Stimulated activated CD8-positive, alpha-beta memory T cell treated with anti-CD3 and anti-CD28 coated beads, Interleukin-7, amount 100 ng/mL, for 4 hours (primary cell): ENCODE measurements at places on chromosomes 11 and 22.

DNA sequence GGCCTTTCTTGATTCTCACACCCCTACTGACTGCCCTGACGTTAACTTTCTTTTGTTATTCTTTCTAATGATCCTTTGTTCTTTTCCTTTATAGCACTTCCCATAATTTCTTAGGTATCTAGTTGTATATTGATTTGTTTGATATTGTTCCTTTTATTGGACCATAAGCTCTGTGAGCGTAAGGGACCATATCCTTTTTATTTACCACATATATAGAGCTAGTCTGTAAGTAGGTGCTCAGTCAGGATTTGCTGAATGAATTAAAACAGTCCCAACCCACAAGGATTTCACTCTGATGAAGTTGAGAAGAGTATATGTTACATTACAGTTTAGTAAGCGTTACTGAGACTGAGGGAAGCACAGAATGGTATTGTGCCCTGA, 68.8 kb downstream of the EMSY start:
- no peak for DNase-seq

DNA sequence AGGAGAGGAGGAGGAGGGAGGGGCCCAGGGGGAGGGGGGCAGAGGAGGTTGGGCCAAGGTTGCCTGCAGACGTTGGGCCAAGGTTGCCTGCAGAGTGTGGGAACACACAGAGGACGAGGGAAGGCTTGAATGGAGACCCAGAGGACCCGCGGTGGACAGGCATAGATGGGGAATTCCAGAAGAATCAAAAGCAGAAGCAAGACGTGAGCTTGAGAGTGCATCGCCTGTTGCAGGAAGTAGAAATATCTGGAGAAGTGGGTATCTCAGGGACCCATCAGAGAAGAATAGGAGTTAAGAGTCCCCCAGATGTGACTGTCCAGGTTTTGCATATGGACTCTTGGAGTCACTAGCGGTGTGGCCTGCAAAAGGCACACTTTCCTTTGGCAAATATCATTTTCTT, 670.2 kb downstream of the TBC1D22A start:
- DNase-seq: no peak

- no peak for DNase-seq
These were observed 224.0 kb upstream of the NARS2 start for GRCh38 chr11:78798663-78799062.

- DNase-seq: no peak
These were observed 5.4 kb downstream of the MYO18B start for GRCh38 chr22:25747245-25747944.

GRCh38 chr11:73372375-73372993, 3.7 kb upstream of the RELT start:
- DNase-seq: no peak

DNA sequence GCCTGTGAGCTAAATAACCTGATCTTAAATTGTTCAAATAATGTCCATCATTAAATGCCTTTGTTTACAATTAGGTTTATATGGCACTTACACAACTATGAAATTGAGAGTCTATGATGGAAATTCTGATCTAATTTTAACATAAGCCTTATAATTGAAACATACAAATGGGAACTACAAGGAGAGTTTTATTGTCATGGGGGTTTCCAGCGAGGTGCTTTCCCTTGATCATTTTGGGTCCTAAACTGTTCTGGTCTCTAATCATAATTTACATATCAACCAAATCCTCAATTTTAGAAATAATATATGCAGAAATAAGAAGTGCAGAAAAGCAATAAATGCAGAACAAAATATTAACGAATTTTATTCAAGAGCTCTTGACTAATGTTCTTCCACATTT, 44.9 kb downstream of the RRAS2 start:
- no peak for DNase-seq

GRCh38 chr22:28920757-28921584, 37.6 kb downstream of the ZNRF3 start:
- no peak for DNase-seq

DNA sequence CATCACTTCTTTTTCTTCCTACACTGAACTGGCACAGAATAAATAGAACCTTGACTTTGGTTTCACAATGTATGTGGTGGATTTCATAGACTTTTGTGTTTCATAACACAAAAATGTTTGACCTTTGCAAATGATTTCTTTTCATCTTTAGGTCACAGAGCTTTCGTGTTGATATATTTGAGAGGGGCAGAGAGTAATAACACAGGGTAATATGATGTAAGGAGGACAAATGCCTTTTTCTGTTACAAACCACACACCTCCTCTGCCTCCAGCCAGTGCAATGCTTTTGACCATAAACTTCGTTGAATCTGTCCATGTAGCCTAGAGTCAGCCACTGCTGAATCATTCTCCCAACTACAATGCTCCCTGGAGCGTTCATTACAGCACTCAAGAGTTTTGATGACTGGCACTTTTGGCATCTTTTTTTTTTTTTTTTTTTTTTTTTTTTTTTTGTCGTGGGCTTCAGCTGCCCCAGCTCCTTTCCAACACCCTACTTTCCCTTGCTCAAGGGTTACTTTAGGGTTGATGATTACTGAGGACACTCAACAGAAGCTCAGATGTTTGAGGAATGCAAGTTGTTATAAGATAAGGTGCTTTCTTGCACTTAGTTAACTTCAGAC, 11.4 kb upstream of the CAT start:
- no peak for DNase-seq

DNA sequence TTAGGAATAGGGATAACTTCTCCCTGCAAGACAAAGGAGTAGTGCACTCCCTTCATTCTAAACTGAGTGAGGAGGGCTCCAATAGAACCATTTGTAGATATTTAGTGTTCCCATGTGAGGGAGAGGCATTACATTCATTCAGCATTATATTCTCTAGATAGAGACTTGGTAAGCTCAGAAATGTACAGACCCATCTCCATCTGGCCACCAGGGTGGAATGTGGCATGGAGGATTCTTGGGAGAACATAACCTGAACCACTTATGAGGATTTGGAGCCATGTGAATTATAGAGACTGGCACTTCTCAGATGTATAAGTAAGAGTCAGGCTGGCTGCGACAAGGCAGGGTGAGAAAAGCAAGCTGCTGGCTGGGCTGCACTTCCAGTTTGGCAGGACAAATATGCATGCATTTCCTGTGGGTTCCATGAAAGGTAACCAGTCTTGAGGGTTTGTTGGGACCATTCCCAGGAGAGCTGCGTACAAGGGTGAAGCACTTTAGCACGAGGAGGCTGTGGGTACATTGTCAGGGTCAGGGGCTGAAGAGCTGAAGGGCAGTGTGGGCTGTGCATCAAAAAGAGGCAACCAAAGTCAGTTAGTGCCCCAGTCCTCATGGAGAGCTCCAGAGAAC, 9.2 kb downstream of the RRP8 start:
- no peak for DNase-seq

DNA sequence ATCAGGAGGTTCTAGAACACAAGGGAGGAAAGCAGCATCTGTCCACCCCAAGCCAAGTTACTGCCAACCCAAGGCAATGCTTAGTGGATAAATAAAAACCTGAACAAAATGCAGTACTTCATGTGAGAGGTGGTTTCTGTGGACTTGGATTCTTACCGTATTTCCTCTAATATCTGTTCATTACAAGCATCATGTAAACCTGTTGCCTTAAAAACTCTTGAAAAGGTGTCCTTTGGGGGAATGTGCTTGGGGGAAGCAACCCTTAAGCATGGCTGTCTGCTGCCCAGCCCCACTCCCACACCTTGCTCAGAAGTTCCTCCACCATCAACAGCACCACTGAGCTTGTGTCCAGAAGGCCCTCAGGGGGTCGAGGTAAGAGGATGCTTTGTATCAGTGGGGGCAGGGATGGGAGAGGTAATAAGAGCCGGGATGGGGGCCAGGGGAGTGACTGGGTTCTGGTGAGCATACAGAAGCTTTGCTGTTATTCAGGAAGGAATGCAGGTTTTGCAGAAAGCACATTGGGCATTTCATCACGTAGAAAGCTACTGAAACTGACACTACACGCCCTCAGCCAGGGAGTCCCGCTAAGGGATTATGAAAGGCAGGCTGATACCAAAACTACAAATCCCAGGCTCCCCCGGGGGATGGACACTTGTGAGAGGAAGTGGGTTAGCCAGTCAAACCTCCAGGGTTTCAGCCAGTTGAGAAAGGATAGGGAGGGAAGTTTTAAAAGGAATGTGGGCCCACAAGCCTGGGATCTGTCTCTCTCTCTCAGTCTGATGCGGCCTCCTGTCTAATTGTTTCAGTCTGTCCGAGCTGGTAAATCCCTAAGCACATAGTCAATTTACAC, 52.0 kb downstream of the KCNJ1 start:
- DNase-seq: no peak

- DNase-seq: no peak
These were observed 60.2 kb upstream of the LYVE1 start for GRCh38 chr11:10628508-10629236.

DNA sequence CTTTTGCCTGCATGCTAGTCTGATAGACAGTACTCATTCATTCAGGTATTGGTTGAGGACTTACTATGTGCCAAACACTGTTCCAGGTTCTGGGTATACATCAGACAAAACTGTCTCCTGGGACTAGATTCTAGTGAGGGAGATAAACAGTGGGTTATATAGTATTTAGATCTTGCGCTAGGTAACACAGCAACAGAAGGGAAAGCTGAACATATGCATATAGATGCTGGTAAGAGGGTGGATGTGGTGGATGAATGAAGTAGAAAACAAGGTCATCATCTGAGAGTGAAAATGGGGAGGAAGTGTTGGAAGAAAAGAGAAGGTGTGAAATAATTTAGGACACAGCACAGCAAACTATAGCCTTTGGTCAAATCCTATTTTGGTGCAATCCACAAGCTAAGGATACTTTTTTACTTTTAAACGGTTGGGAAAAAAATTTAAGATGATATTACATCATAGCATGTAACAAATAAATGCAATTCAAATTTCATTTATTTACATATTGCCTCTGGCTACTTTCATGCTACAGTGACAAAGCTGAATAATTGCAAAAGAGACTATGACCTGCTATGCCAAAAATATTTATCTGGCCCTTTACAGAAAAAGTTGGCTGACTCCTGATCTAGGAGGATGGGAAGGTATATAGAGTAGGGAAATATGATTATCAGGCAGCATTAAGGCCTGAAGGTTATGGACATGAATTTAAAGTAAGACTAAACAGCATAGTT, 7.1 kb upstream of the TMEM9B start:
- DNase-seq: no peak

DNA sequence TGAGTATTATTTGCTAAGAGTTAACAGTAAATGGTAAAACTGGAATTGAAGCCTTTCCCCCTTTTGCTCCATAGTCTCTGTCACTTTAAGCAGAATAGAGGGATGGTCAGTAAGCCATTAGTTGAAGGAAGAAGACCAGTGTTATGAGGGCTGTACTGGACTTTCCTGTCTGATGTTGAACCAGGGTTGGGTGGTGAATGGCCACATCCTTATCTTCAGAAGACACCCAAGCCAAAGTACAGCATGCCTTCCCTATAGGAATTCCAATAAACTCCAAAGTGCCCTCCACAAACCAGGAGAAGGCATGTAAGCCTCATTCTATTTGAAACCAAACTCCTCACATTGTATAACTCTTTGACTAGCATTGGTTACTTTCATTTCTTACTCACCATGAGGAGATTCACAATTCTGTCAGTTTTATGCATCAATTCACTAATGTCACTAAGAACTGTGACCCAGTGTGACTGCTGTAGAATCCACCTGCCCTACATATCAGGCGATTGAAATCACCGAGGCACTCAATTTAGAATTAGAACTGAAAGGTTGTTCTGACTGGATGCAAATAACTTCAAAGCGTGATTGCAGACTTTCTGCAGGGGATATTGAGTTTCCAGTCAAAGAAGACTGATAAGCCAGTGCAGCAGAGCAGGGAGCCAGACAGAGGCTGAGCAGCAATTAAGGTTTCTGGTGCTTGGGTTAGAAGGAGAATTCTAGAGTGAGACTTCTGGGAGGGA, 107.1 kb upstream of the DDI1 start:
- DNase-seq: no peak

GRCh38 chr22:40396882-40397281, 26.5 kb downstream of the SGSM3 start:
- no peak for DNase-seq

GRCh38 chr11:75311858-75312288, 39.6 kb downstream of the ARRB1 start:
- DNase-seq: no peak

GRCh38 chr11:82858556-82859091, 41.6 kb downstream of the PRCP start:
- no peak for DNase-seq

GRCh38 chr22:39898997-39899396, 1.9 kb upstream of the GRAP2 start:
- no peak for DNase-seq

- no peak for DNase-seq
These were observed 1179.0 kb downstream of the LRRC4C start for GRCh38 chr11:40280159-40281051.

- DNase-seq: no peak
These were observed 33.3 kb upstream of the CCDC81 start for GRCh38 chr11:86341382-86341781.

DNA sequence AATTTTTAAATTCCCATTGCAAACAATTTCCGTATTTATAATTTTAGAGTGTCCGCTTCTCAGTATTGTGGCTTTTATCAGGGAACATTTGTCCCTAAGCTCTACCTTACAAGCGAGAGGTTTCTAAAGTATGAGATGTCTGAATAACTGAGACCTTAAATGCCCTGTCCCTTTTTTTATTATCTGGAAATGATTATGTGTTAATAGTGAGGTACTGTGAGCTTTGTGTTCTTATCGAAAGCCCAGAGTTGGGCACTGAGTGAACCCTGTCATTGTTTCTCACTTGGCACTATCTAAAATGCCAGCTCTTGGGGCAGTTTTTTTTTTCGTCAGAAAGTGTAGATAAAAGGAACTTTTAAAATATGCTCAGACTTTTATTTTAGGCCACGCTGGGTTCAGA, 9.5 kb downstream of the CTTN start:
- DNase-seq: no peak

DNA sequence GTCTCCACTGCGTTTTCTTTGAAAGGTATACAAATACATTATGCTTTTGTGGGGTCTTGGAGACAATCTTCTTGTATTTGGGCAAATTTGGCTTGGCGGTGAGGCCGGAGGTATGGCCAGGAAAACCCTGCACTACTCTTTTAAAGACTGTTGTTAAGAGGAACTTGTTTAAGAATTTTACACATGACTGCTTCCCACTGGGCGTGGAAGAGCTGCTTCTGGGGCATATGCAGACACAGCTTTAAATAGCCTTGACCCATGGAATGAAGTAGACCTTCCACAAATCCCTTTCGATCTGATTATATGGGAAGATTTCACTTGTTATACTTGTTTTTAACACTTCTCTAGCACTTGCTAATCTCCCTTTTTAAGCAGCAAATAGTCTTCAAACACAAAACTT, 453.6 kb downstream of the MN1 start:
- DNase-seq: no peak

- DNase-seq: no peak
These were observed 51.5 kb downstream of the FAM181B start for GRCh38 chr11:82682003-82682751.

- DNase-seq: no peak
These were observed 30.6 kb downstream of the NFRKB start for GRCh38 chr11:129864811-129865210.
